ENCODE measurements at places on chromosomes 5 and 9. TPM values are rescaled to one million over a fixed set of nuclear protein-coding genes. Genes with fewer than 3 reads are reported as not detected.

Gene CRB2
- polyA plus RNA-seq, result 8.4 TPM

DNA sequence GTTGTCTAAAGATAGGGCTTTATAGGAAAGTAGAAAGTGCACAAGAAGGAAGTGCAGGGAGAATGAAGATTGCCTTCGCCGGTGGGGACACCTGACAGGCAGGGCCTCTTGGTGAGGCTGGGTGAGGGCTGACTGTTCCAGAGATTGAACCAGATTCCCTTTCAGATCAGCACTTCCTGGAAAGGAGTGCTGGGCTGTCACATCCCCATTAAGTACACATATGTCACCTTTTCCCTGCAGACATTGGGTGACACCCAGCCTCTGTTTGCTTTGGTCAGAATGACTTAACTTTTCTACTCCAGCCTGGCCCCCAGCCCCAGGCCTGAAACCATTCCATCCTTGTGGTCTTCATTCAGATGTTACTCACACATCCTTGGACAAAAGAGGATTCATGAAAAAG is 7.4 kb upstream of the SHROOM1 start:
- no peak for DNase-seq

GRCh38 chr5:158843305-158843704 is 256.4 kb downstream of the EBF1 start:
- DNase-seq, result no peak

DNA sequence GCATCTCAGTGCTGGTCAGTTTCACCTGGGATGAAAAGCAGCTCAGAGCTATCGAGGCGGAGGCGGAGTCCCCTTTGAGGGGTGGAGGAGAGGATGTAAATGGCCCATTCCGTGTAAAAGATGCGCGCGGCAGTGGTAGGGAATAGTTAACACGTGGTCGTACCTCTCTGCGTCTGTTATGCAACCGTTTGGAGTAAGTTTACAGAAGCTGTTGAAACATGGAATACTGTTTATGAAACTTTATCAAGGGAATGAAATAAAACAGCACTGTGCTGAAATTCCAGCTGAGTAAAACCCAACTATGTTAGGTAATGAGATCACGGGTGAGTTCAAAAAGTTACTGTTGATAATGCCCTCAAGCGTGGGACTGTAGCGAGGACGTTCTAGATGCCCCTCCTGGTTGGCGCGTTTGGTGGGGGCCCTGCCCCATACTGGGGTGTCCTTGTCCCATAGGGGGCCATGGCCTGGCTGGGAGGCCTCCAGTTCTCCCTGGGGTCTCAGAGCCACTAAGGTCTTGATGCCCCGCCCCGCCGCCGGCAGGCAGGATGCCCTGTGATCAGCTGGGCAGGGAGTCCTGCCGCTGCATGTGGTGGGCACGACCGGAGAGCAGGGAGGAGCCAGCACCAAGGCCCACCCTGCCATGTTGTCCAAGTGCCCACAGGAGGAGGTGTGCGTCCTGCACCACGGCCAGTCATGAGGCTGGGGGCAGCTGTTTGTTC is 90.9 kb downstream of the COL5A1 start:
- no peak for DNase-seq

DNA sequence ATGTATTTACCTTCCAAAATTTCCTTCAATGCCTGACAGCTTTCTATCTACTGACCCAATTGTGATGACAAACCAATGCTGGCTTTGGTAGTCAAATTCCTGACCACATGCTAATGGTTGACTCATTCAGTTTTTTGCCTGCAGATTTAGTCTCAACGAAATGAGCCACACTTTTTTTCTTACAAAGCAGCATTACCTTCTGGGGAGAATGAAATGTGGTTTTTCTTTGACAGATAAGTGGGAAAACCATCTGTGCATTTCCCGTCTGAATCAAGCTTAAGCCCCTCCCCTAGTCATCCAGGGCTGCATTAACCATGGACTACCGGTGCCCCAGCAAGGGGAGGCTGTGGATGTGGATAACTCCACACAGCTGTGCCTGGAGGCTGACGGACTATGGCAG is 99.6 kb upstream of the TAF11L2 start:
- no peak for DNase-seq

Gene DNAJA1
- polyA plus RNA-seq, result 132 TPM

DNA sequence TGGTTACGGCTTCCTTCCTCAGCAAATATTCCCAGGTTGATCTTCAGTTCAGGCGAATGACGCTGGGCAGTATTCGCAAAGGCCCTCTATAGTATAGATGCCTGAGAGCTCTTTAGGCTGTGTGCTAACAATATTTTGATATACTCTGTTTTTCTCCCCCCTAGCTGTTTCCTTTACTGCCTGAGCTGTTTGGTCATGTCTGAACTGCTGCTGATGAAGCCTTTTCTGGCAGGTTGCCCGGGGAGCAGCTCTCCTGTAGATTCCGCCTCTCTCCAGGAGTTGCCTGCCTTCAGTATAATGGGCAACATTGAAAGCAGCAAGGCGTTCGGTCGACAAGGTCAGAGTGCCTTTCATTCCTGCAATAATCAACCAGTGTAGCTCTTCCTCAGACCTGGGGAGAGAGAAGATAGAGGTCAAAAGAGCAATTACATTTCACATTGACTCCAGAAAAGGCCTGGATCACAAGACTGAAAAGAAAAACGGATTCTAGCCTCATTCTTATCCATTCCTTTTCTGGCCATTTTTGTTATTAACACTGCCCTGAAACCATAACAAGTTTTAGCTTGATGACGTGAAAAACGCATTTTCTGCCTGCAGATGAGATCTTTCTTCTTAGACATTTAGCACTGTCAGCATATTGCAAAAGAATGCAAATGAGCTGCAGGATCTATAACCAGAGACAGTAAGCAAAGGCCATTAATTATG is 60.1 kb upstream of the ZNF608 start:
- peak; percentile 91 for DNase-seq

DNA sequence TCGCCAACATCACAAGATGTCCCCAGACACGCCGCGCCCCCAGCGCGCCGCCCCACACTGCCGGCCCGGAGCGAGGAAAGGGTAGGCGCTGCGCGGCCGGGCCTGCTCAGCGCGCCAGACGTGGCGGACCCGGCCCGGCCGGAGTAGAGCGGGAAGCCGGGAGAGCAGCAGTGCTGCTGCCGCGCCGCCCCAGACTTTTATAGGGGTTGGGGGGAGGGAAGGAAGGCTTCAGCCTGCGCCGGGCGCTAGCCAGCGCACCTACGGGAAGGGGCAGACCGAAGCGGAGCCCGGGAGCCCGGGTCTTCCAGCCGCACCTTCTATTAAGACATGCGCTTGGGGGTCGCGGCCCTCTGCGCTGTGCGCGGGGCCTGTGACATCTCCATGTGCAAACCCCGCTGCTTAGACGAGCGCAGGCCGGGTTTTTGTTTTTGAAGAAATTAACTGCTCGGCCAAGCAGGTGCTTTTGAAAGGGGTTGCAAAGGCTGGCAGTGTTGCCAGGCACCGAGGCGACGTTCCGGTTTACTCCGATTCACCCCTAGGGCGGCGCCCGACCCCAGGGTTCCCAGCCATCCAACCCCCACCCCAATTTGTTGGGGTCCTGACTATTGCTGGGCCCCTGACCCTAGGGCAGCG is 353 bp upstream of the PAX5 start:
- DNase-seq, result peak; percentile 49

- DNase-seq, result peak; percentile 78
Measured at GRCh38 chr5:151740336-151740942, 18.0 kb downstream of the ATOX1 start.

Gene HMCN2
- polyA plus RNA-seq, result 0.99 TPM

GRCh38 chr9:107292821-107293542 is 9.9 kb downstream of the RAD23B start:
- no peak for DNase-seq

Measured in kidney (tissue), 22 donors.